ENCODE measurements at places on chromosomes 5 and 9.

DNA sequence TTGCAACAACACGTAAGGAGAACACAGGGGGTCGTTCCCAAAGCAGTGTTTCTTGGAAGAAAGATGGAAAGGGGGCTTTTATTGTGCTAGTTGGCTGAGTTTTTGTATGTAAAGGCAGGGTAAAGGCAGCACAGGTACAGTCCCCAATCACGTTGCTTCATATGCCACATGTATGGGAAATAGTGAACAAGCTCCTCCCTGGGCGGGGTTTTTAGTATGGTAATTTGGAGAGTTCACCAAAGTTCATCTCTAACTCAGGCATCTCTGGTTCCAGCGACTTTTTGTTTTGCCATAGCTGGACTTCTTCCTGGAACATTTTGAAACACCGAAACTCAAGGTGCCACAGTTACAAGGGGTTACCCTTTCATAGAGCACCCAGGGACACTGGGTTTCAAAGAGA lies 133.9 kb downstream of the CAAP1 start:
- DNase-seq = no peak

GRCh38 chr5:179224741-179225140 lies 120.5 kb downstream of the ADAMTS2 start:
- no peak for DNase-seq

DNA sequence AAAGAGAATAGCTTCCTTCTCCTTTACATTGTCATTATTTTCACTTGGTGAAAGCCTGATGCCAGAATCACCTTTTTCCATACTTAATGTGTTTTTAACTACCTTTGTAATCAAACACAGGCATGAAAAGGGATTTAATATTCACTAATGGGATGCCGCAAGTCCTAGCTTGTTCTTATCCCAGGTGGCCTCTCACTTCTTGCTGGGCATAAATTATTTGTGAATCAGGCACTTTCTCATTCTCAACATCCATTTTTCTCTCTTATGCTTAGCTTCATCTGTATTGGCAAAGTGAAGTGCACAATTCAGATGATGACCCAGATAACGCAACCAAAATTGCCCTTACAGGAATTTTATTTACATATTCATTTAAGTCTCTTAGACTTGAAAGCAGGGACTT lies 10.9 kb downstream of the ACTL7B start:
- no peak for DNase-seq

DNA sequence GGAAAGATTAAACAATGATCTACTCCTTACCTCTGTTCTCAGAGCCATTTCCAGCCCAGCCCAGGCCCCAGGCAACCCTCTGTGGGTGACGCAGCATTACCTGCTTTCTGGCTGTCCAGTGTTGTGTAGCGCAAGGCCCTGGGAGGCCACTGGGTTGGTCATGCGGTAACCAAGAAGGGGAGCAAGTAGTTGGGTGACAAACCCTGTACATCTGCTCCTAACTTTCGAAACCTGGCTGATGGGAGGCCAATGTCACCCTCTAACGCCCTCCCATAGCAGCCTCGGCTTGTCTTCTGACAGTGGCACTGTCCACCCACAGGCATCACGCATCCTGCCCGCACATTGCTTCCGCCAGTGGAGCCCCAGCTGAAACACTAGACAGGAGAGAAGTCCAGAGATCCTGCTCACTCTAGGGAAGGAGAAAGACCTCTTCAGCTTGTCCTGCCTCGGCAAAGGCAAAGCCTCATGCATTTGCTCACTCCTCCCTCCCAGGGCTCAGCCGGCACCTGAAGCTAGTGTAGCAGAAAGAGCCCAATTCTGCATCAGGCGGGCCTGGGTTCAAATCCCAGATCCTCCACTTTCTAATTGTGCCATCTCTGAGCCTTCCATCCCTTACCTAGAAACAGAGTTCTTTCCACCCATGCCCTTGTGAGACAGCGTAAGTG lies 94.6 kb downstream of the ADAMTS2 start:
- DNase-seq = no peak

GRCh38 chr5:115962565-115963402 lies 509 bp downstream of the LVRN start:
- no peak for DNase-seq

DNA sequence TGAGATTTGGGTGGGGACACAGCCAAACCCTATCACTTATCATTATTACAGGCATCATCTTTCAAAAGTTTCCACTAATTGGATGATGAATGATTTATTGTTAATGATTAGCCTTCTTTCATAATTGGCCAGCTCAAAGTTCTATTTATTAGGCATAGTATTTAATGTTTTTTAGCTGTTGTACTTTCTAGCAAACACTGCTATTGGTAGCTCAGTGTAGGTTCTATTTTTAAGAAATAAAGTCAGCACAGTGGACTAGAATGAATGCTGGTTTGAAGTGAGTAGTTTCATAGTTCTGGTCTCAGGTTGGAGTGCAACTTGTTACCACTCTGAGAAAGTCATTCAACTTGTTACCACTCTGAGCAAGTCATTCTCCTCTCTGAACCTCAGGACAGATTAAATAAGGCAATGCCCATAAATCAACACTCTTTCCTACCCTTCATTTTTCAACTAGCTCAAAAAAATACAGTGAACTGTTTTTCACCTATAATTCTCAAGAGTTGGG lies 46.9 kb downstream of the JAKMIP2 start:
- DNase-seq = no peak

DNA sequence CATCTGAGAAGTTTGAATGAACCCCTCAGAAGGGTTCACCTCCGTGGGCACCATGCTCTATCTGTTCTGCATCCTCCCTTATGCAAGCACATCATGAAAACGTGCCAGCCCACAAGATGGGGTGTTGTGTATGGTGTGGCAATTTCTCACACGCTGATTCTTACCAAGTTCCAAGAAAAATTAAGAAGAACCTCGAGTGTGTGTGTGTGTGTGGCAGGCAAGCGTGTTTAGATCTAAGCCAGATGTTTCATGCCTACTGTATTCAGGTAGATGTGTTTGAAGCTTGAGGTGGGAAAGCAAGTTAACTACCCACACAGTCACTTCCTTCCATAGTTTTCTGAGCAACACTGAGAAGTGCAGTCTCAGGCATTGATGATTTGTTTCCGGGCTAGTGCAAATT lies 77.7 kb upstream of the GNA14 start:
- DNase-seq = no peak

DNA sequence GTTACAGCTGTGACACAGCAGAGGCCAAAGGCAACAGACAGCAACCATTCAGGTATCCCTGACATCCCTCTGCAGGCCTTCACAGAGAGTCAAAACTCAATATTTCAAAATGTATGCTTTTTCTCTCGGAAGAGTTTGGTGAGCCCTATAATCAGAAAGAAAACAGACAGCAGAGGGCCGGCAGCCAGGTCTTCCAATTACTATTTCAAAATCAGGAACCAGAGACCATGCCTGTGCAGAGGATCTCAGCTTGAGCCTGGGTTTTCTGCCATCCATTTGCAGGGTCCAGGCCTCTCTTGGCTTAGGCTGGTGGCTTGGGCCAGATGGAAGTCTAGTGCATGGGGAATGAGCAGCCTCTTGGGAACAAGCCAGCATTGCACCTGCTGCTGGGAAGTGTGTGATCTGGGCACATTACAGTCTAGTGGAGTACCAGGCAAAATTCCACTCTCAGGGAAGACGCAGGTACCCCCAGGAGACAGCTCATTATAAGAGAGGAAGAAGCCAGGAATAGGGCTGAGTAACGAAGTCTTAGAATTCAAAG lies 231.3 kb downstream of the ENC1 start:
- DNase-seq = no peak

DNA sequence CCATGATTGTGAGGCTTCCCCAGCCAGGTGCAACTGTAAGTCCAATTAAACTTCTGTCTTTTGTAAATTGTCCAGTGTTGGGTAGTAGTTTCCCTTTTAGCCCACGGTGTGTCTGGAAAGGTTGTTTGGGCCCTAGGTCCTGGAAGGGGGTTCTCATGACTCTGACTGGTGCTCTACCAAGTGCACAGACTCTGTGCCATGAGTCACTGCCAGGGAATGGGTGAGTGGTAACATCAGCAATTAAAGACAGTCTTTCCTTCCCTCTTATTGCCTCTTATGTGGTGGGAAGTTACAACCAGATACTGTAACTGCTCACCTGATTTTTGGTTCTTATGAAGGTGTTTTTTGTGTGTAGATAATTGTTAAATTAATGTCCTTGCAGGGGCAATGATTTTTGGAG lies 141.2 kb downstream of the PRDM9 start:
- DNase-seq = no peak

DNA sequence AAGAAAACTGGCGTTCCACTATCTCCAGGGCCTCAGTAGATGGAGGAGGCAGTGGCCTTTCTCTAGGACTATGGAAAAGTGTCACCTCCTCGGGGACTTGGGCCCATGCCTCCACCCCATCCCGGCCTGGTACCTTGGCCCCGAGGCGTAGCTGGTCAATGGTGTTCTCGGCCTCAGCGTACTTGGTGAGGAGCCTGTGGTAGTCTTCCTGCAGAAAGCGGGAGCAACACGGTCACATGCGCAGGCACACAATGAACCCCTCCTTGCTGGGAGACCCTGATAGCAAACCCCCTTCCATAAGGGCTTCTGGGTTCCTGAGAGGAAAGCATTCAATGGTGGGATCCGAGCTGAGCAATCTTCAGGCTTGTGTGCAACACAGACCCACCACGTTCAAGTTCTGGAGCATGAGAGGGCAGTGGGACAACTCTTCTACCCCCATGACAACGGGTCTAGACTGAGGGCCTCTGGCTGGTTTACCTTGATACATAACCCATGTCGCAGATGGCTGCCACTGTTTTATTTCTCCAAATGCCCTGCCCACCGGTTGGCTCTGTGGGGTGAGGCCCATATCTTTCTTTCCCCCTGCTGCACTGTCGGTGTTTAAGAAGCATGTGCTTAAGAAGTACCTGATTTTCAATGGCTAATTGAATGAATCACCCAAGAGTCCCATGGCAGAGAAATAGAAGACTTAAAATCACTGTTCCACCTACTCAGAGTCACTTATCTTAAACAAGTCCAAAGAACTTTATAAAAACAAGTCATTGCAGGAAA lies 13.6 kb downstream of the AKNA start:
- DNase-seq = no peak

GRCh38 chr5:9927106-9927505 lies 297.0 kb upstream of the TAS2R1 start:
- DNase-seq = no peak

- no peak for DNase-seq
These were observed 16.0 kb downstream of the S1PR3 start for GRCh38 chr9:89006996-89007967.

DNA sequence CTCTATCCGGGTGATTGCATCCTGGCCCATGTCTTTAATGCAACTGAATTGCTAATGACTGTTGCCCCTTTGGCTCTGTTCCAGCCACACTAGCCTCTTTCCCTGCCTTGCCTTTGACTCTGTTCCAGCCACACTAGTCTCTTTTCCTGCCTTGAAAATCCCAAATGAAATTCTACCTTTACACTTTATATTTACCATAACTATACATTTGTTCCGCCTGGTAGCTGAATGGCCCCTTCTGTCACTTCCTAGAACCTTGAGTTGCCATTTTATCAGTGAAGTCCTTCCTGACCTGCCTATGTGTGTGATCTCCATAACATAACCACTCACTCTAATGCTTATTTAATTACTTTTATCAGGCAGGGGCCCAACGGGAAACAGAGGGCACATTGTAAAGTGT lies 1120.4 kb upstream of the WWC1 start:
- DNase-seq = no peak

- no peak for DNase-seq
These were observed 97.4 kb upstream of the IFNK start for GRCh38 chr9:27426511-27427271.

GRCh38 chr5:156669416-156669815 lies 180.7 kb upstream of the PPP1R2B start:
- no peak for DNase-seq

- no peak for DNase-seq
These were observed 430.1 kb upstream of the MEF2C start for GRCh38 chr5:89313044-89313443.

GRCh38 chr9:82454509-82455190 lies 466.1 kb downstream of the SPATA31D1 start:
- no peak for DNase-seq

GRCh38 chr5:43005031-43005430 lies 35.1 kb downstream of the ANXA2R start:
- DNase-seq = no peak

- DNase-seq = no peak
These were observed 485.8 kb downstream of the SEMA5A start for GRCh38 chr5:9059920-9060691.

- DNase-seq = no peak
These were observed 447.6 kb downstream of the GADD45G start for GRCh38 chr9:90052366-90052765.

GRCh38 chr5:159510282-159510681 lies 180.0 kb upstream of the IL12B start:
- DNase-seq = no peak

- no peak for DNase-seq
These were observed 18.3 kb upstream of the NDST1 start for GRCh38 chr5:150489360-150490295.

DNA sequence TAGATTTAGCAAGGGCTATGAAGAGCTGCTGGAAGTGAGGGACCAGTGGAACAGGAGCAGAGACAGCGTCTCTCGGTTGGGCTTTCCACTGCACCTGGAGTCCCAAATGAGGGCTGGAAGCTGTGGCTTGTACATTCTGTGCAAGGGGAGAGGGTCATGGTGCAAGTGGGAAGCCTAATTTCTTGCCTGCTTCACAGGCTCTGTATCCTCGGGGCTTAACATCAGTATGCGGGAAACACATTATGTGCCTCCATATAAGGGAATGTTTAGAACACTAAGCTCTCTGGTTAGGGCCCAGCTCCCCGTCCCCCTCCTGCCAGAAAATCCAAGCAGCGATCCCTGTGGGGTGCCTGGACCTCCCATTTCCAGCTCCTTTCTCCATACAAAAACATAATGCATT lies 89.0 kb upstream of the NIPAL4 start:
- no peak for DNase-seq

DNA sequence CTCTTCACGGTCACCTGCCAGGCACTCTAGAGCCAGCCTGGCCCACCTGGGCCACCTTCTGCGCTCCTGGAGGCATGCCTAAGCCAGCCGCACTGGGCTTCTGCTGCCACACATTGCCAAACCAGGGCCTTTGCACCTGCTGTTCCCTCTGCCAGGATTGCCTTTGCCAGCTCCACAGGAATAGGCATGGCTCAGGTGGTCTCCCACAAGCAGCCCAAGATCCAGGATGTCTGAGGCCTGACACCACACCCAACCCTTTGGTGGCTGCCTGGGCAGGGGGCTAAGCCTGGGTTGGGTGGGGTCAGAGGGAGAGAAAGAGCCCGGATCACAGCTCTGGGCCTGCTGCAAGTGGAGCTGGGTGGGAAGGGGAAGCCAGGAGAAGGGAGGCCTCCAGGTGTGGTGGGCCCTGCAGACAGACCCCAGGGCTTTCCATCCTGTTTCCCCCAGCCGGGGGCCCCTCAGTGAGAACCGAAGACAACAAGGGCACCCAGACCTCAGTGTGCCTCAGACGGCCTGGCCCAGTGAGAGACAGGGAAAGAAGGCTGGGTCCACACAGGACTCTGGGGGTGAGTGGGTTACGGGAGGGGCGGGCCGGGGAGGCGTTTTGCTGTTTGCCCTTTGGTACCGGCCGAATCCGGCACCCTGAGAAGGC lies 672 bp upstream of the SUSD3 start:
- DNase-seq = no peak

- no peak for DNase-seq
These were observed 412.1 kb downstream of the KDM4C start for GRCh38 chr9:7169717-7170389.

All from stimulated activated CD8-positive, alpha-beta memory T cell treated with anti-CD3 and anti-CD28 coated beads, Interleukin-4, amount 100 ng/mL, for 24 hours (primary cell).